M059J (cell line): ENCODE measurements at places on chromosomes 3 and 15. TPM values are rescaled to one million over a fixed set of nuclear protein-coding genes. Genes with fewer than 3 reads are reported as not detected.

NDN gene
- total RNA-seq = not detected in 2 replicates

- DNase-seq = no peak
Observed at GRCh38 chr3:130619196-130619595, 102.2 kb downstream of the COL6A6 start.

LRTM1 gene
- total RNA-seq = not detected in 2 replicates

DNA sequence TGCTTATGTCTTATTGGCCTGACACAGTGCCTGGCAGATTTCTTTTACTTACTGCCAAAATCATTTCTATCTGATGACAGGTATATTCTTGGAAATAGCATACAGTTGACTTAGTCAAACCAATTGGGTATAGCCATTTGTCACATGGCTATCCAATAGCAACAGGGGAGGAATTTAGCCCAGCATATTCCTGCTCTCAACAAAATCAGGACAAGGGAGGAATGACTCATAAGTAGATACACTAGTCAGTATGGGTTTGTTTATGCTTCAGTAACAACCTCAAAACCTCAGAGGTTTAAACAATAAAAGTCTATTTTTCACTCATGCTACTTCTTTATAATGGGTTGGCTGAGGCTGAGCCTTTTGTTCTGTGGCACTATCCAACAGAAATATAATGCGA is 38.0 kb upstream of the VILL start:
- DNase-seq = peak; percentile 27

DNA sequence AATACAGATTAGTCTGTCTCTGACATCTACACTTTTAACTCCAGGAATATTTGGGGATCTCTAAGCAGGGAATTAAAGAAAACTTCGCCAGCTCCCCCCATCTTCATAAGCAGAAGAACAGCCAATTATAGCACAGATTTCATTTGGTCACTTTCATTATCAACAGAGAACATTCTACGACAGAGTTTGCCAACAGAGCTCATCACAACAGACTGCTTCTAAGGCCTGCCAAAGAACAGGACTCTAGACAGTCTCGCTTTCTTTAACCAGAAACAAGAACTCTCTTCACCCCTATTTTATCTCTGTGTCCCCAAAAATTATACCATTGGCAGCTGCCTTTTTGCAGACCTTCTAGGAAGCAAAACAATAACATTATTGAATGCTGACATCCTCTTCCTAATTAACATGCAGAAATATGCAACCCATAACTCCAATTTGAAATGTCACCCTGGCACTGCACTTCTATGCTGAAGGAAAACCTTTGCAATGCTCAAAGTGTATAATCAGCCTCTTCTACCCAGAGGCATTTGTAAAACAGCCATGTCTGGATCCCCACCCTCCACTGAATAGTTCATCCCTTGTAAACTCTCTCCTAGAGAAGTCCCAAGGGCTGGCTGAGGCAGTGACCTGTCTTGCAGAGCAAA is 552.8 kb downstream of the MAGI1 start:
- no peak for DNase-seq

DNA sequence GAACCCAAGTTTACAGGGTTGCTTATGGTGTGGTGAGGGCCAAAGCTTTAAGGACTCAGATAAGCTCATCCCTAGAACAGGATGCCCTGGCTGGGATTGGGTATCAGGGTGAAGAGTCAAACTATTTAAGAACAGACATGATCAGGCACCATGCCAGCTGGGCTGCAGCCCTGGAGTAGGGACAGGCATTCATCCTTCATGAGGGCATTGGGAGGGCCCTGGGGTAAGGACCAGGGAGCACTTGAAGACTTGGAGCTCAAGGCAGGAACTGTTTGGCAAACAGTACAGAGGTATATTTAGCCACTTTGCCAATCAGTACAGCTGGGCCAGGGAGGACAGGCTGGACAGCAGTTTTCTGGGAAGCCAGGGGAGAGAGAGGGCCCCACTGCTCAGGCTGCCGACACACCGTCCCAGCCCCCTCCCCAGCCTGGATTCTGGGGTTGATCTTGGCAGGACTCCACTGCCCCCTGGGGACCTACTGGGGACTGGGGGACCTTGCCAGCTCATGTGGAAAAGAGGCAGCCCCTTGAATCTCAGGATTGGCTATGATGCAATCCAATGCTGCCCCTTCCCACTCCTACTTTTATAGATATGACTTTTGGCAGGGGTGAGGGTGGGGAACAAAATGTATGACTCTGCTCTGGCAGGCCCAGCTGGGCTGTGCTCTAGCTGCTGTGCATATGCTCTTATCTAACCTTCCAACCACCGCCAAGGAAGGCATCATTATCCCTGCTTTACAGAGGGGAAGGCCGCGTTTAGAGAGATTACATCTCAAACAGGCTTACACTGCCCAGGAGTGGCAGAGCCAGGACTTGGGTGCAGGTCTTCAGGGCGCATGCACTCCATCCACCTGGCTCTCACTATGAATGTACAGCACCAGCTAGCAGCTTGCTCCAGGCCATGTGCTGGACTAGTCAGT is 2.3 kb downstream of the PLA2G4E start:
- no peak for DNase-seq

GRCh38 chr3:195550723-195551122 is 7.6 kb upstream of the PPP1R2 start:
- DNase-seq = no peak

PLAAT1 gene
- 4.8 and 7.1 TPM in 2 replicates for total RNA-seq

DNA sequence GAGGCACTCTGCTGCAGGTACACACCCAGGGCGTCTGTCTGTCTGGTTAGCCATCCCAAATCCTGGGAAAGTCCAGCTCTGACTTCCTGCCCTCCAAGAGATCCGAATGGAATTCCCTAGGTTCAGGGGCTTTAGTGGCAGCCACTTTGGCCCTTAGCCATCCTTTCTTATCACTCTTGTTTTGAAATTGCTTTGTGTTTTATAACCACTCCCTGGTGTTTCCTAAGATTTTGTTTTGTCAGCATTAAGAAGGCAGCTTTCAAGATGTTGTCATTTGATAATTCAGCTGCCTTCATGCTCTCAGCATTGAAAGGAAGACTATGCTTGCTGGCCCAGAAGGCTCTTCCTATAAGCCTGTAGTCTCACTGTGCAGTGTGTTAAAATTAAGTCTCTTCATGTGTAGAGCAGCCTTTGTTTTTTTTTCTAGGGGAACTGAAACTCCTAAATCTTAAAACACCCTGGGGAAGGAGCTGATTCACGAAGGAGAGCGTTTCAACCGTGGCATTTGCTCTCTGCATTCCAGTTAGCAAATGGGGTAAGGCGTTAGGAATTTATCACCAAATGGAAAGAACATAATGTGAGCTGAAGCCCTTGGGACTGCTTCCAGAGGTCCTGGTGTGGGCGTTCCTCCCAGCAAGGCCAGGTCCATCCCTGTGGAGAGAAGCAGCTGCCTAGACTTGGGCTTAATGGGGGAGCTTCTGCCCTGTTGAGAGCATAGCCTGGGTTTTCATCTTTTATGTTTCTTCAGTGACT is 14.2 kb upstream of the CLEC3B start:
- peak; percentile 89 for DNase-seq

DNA sequence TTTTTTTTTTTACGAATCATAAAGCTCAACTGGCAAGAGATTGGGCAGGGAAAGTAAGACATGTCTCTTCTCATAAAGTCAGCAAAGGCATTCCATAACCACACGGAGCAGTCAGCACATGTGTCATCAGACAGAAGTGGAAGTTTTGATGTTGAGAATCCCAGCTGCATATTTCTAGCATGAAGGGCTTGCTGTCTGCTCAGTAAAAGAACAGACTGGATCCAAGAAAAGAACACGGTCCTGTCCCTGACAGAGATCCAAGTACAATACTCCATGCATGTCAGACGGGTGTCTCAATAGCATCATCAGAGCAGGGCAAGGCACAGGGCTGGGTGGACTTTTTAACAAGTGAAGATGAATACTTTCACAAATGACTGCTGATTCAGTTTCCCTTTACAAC is 38.2 kb downstream of the ABI3BP start:
- peak; percentile 78 for DNase-seq

FBXO40 gene
- total RNA-seq = not detected in 2 replicates

SLCO2A1 gene
- 0.20 and 0.47 TPM in 2 replicates for total RNA-seq

GRCh38 chr3:141178551-141178950 is 53.1 kb upstream of the PXYLP1 start:
- DNase-seq = no peak

- no peak for DNase-seq
Observed at GRCh38 chr3:94305835-94306611, 243.2 kb downstream of the NSUN3 start.

- no peak for DNase-seq
Observed at GRCh38 chr3:179933080-179933479, 103.7 kb downstream of the PEX5L start.

DNA sequence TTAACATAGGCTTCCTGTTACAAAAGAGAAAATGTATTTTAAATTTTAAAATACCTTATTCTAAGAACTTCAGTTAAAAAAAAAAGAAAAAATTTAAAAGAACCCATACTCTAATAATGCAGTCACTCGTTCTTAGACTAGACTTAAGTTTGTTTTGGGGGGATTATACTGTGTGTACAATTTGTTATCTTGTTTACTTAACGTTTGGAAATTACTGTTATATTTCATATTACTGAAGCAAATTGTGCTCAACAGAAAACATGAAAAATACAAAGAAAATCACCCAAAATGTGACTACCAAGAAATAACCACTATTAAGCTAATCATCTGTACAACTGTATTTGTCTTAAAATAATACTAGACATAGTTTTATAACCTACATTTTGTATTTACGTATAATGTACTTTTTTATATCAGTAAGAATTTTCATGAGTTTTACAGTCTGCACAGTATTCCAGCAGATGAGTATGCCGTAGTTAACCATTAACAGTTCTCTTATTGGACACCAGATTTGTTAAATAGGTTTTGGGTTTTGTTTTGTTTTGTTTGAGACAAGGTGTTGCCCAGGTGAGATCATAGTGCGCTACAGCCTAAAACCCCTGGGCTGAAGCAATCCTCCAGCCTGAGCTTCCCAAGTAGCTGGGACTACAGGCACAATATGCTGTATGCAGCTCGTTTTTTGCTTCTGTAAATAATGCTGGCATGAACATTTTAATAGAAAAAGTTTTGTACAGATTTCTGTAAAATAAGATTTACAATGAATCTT is 88.8 kb upstream of the CHD2 start:
- peak; percentile 54 for DNase-seq

DNA sequence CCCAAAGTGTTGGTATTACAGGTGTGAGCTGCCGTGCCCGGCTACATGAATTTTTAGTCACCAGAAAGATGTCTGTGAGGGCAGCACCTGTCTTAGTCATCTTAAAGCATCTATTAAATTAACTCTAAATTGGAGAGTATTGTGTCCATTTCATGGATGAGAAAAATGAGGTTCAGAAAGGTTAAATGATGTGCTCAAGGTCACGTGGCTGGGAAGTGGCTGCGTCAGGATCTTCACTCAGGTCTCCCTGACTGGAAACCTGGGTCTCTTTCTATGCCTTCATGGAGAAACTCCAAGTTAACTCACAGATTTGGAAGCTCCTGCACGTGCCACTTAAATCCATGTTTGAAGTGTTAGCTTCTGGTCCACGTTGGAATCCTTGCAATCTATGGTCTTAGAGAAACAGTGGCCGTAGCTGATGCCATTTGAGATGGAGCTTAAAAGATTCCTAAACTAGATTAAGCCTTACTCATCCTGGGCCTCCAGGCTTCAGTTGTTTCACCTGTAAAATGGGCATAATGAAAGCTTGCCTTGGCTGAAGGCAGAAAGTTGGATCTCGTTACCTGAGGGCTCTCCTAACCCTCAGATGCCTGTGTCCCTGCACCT is 5.2 kb upstream of the TMEM40 start:
- DNase-seq = no peak

DNA sequence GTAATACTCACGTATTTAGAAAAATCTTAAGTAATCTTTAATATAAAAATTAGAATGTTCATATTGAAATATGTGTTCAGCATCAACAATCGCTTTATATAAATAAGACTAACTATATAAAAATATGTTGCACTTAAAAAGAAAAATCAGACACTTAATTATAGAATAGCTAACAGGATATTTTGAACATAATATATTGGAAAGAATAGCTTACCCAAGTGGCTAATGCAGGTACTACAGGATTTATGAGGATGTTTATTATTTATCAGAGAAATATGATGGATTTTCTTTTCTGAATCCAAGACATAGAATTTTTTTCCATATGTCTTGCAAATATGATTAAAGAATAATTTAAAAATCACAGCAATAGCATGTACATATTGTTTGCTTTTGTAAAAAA is 567.9 kb upstream of the GBE1 start:
- DNase-seq = no peak

- DNase-seq = no peak
Observed at GRCh38 chr15:68414206-68414555, 17.8 kb downstream of the ITGA11 start.

ESYT3 gene
- 0.15 and 0.52 TPM in 2 replicates for total RNA-seq

DNA sequence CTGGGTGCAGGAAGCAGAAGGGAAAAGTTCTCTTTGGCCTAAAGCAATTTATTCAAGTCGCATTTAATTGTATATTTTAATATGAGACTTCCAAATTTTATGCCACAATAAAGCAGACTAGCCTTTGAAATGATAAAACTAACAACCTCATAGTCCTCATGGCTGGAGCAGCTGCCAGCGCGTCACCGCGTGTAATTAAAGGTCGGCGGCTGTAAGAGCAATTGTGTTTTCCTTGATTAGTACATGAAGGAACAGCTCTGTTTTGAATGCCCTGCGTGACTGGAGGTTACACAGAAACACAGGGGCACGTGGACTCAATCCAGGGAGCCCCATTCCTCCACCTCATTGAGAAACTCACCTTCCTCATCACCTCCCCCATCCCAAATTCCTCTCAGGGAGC is 10.1 kb upstream of the LRRC15 start:
- no peak for DNase-seq

SERPINI2 gene
- total RNA-seq = not detected in 2 replicates

GADL1 gene
- total RNA-seq = not detected in 2 replicates

BUB1B gene
- 47.1 and 54.0 TPM in 2 replicates for total RNA-seq

RAB27A gene
- total RNA-seq = 2.3 and 9.0 TPM in 2 replicates

ACOX2 gene
- 2.8 and 18.5 TPM in 2 replicates for total RNA-seq

- no peak for DNase-seq
Observed at GRCh38 chr3:111415018-111415417, 127.0 kb upstream of the CD96 start.

SPTBN5 gene
- total RNA-seq = under 0.01 TPM in 1 of 2 replicates, not detected in the other

PSMD2 gene
- 902 and 1,026 TPM in 2 replicates for total RNA-seq
